ENCODE measurements at places on chromosomes 1 and 21.

GRCh38 chr1:232248276-232248820 is 381.6 kb downstream of the SIPA1L2 start:
- no peak for DNase-seq

DNA sequence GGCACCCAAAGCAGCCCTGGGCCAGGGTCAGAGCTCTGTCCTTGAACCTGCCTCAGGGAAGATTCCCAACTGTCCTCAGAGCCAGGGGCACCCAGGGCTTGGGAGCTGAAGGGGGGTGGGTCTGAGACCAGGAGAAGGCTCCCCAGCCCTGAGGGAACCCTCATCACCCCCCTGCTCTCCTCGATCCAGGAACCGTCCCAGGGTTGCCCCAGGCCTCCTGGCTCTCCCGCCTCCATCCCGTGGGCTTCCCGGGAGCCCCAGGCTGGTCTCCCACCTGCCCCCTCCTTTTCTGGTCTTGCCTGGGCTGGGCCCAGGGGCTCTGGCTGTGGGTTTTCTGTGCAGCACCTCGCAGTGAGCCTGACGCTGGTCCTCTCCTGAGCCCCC is 6.7 kb upstream of the SAMD11 start:
- no peak for DNase-seq

DNA sequence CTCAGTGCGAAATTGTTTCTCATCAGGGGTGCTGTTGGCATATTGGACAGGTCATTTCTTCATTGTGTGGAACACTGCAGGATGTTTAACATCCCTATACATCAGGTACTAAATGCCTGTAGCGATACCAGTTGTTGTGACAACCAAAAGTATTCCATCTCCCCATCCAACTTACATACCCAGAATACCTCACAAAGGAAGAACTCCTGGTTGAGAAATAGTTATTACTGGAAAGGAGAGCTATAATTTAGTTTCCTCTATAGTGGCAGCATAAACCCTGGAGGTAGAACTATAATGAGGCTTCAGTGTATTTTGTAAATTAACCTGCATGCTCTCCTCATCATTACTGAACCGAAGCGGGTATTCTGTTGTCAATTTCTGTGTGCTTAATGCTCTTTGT is 45.1 kb downstream of the IVNS1ABP start:
- no peak for DNase-seq

- no peak for DNase-seq
Measured at GRCh38 chr1:15680131-15680530, 4.0 kb upstream of the PLEKHM2 start.

DNA sequence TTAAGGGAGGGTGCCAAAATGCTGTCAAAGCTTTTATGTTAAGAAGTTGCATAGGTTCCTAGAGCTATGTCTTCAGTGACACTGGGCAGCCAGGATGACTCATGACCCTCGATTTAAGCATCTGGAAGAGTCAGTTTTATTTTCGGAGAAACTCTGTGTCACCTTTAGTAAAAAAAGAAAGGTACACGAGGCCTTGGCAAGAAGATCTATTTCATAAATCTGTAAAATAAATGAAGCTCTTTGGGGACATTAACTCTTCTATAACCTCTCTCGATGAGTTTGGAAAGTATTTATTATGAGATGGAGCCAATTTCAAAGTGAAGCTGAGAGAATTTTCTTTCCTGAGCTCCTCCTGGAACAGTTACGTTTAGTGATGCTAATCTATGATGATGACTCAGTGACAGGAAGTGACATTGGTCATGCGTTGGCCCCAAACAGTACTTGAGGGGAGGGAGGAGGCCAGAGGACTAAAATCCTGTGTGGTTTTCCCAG is 156.5 kb downstream of the HLX start:
- DNase-seq: no peak

- DNase-seq: no peak
Measured at GRCh38 chr1:239505094-239505493, 118.7 kb downstream of the CHRM3 start.

DNA sequence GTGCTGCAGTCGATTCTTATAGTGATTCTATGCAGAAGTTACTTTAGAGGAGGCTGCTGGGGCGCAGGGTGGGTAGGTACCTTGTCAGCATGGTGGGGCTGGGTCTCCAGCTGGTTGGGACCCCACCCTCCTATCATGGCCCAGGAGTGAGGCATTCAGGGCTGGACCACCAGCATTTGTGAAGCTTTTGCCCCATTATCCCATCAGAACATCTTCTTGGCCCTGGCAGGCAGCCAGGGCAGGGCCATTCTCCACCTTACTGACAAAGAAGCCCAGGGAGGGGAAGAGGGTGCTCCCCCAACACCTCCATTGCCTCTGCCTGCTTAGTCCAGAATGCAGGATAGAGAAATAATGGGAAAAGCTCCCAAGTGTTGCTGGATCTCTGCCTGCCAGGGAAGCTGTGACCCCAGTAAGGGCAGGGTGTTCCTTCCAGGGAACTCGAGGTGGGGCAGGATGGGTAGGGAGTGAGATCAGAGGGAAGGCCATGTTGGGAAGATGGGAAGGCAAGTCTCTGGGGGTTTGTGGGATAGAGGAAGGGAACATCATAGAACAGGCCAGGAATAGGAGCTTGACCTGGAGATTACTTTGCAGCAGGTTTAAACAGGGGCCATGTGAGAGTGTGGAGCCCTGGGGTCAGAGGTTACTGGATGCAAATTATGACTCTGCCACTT is 16.2 kb upstream of the SLC2A1 start:
- no peak for DNase-seq

DNA sequence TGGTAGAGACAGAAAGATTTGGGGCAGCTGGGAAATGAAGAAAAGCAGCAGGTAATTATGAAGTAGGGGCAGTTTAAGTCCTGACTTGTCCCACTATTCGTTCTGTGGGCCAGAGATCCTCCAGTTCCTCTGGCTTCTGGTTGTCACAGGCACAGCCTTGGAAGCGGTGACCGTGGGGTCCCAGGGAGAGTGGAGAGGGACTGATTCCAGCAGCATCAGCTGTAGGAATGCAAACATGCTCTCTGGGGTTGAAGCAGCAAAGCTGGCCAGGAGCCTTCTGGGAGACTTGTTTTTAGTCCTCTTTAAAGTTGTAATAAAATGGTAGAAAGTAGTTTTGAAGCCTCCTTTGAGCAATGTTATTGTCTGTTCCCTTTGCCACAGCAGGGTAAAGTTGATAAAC is 488.0 kb downstream of the LMO4 start:
- DNase-seq: no peak

DNA sequence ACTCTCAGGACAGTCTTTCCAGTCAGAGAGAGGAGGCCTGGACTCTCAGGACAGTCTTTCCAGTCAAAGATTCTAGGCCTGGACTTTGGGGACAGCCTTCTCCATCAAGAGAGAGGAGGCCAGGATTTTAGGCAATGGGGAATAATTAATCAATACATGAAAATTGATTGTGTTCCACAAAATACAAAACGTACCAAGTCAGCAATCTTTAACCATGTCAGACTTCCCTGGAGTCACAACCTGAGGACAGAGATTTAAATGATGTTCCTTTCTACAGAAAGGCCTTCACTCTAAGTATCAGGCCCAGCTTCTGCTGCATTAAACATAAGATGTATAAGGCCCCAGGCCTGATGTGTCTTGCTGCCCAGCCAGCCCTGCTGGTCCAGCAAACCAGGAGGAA is 27.0 kb upstream of the GPR157 start:
- DNase-seq: no peak

GRCh38 chr21:31780944-31781343 is 49.0 kb upstream of the SCAF4 start:
- peak; percentile 14 for DNase-seq

- DNase-seq: no peak
Measured at GRCh38 chr1:59568158-59568935, 246.4 kb upstream of the HOOK1 start.

GRCh38 chr1:935751-936231 is 12.1 kb downstream of the SAMD11 start:
- peak; percentile 62 for DNase-seq

DNA sequence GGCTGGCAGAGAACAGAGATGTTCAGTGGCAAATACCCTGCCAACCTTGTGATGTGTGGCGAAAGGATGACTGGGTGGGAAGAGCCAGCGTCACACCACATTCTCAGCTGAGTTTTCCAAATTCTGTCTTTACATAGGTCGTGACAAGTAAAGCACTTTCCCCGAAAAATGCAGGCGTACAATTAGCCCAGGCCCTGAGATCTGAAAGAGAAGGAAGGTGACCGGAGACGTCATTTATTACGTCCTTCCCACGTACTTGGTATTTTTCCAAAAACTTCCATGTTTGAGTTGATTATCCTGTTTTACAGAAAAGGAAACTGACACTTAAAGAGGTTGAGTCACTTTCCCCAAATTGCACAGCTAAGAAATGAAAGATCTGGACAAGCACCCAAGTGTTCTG is 413.3 kb downstream of the PRDM2 start:
- no peak for DNase-seq

DNA sequence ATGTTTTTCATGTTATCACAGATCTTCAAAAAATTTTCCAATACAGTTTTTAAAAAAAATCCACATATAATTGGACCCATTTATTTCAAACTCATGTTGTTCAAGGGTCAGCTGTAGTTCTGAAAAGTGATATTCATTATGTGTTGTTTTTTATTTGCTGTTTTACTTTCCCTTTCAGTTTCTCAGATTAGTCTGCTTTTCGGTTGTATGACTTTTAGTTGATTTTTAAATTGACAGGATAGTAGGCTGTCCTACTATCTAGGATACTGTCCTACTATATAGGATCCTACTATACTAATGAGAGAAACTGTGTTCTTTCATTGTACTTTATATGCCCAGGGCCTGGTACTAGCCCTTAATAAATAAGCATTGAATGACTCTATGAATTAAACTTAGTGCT is 33.6 kb upstream of the GPR52 start:
- peak; percentile 5 for DNase-seq

- DNase-seq: peak; percentile 54
Measured at GRCh38 chr1:160768295-160768657, 27.7 kb upstream of the LY9 start.

DNA sequence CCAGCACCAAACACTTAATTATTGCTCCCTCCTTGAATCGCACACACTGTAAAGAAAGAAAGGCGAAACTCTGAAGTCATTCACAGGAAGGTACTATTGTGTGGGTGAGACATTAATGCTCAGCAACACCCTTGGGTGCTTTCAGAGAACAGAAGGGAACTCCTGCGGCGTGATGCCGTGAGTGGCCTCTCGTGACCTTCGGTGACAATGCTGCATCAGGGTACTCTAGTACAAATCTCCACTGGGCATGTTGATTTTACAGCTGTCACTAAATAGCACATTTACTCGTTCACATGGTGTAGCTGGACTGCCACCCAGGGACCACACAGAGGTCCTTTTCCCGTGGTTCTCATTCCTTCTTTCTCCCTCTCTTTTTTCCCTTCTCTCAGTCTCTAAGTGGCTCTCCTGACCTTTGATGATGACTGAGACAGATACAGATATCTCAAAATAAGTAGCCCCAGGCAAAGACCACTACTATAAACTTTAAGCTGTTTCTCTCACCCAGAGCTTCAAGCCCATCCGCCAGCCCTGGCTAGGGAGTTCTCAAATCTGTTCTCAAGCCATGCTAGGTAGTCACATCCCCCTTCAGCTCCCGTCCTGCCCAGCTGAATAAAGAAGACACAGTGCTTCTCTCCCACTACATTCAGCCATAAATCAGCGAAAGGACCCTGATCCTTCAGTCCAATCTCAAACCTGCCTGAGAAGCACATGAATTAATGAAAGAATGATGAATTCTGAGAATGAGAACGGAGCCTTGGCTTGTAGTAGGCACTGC is 223.4 kb upstream of the FMN2 start:
- DNase-seq: no peak

DNA sequence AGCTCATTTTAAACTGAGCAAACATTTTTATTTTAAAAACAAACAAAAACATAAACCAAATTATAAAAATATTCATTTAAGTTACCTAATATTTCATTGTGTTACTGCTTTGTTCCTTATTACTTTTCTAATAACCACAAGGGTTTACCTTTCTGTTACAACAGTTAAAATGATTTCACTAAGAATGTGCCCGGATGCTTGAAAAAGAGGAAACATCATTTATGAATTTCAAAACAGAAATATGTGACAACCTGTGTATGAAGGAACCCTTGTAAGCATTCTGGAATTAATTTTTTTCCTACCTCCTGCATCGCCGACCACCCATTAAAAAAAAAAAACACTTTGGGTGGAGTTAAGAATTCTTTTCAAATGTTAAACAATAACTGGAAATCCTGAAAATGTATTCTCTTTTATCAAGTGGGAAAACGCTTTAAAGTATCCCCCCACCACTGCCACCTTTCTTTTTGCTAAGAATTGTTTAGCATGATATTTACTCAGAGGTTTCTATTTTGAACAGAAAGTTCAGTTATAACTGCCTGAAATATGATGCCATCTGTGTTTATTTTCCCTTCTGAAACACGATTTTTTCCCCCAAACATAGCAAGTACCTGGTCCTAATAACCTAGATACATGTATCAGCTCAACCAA is 9.1 kb downstream of the CYYR1 start:
- DNase-seq: no peak

DNA sequence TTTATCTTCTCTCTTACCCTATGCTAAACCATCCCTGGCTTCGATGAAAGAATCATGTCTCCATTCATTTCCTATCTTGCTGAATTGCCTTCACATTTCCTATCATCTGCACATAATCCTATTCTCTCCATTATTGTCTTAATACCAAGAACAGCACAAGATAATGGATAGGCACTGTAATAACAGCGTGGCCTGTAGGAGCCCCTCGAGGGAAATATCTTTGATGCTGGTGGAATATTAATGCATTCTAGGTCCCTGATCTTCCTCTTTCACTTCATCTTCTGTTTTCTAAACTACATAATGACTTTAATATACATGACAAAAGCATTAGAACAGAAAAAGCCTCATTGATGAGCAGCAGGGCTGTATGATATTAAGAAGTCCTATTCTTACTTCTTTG is 720.6 kb downstream of the RWDD3 start:
- DNase-seq: no peak

DNA sequence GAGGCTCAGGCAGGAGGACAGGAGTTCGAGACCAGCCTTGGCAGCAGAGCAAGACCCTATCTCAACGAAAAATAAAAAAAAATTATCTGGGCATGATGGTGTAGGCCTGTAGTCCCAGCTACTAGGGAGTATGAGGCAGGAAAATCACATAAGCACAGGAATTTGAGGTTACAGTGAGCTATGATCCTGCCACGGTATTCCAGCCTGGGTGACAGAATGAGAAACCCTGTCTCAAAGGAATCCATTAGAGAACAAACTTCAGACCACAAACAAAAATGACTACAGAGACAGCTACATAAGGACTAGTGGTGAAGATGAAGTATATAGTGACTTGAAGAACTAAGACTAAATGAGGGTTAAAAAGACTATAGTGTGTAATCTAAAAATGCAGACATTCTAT is 233.1 kb downstream of the RERE start:
- DNase-seq: no peak

DNA sequence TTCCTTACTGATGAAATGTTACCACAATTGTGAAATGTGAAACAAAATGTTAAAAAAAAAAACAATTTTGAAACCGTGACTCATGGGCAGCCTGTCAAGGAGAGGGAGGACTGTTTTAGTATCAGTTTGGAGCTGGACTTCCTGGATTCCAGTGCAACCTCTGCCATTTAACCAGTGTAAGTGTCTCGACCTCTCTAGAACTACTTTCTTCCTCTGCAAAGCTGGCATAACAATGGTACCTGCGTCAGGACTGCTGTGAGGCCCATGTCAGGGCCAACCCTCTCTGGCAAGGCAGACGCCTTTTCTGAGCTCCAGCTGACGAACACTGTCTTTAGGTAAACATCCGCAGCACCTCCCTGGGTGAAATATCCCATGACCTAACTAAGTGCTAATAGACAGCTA is 20.9 kb downstream of the URB1 start:
- DNase-seq: no peak

- no peak for DNase-seq
Measured at GRCh38 chr1:107514841-107515240, 374.0 kb downstream of the NTNG1 start.
